ENCODE measurements at places on chromosomes 11 and 22. TPM values are rescaled to one million over a fixed set of nuclear protein-coding genes. Genes with fewer than 3 reads are reported as not detected.
A peak's percentile ranks its signal among the peaks of the same experiment; 100 is the strongest.

DNA sequence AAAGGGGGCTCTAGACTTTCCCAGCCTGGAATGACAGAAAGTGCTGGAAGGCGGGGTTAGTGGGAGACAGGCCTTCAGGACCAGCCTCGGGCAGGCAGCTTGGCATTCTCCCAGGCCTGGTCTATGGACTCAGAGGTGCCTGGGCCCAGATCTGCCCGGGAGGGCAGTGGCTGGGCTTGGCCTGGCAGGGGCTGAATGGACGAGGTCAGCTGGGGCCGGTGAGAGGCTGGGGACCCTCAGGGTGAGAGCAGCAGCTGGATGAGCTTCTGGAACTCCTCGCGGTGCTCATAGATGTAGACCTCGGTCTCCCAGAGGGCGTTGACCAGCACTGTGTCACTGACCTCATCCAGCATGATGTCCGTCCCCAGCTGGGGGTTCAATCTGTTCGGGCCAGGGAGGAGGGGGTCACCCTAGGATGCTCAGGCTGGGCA is 1.5 kb upstream of the BAIAP2L2 start:
- no peaks in the 10 kb centered on the region for H3K27me3 ChIP-seq
- no peak for DNase-seq
- H3K36me3 ChIP-seq: no peaks in the 10 kb centered on the region
- H3K27ac ChIP-seq: no peak overlapping the region
- H3K4me3 ChIP-seq: no peak overlapping the region

- no peak overlapping the region for H3K27ac ChIP-seq
- H3K4me3 ChIP-seq: no peak overlapping the region
- H3K4me1 ChIP-seq: no peaks in the 10 kb centered on the region
- no peaks in the 10 kb centered on the region for H3K27me3 ChIP-seq
- DNase-seq: no peak
Measured at GRCh38 chr11:31903225-31904074, 92.3 kb upstream of the PAX6 start.

DNA sequence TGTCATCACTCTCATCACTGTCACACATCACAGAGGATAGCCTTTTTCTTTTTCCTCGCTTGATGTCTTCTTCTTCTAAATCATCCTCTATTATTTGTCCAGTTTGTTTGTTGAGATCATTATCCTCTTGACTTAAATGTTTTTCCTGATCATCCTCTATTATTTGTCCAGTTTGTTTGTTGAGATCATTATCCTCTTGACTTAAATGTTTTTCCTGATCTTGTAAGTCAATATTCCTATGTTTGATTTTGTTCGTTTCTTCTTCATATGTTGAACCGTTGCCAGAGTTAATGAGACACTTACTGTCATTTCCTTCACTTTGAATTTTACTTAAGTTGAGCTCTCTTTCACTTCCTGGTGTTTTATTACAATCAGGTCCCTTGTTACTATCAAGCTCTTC is 5.6 kb downstream of the CCDC82 start:
- DNase-seq: no peak
- H3K4me1 ChIP-seq: peaks cover 24% of the 10 kb centered on the region
- no peaks in the 10 kb centered on the region for H3K27me3 ChIP-seq

Gene LARGE2
- 12.2 TPM for total RNA-seq

Gene PATE1
- total RNA-seq: not detected

GRCh38 chr11:128392259-128392658 is 195.1 kb downstream of the ETS1 start:
- no peaks in the 10 kb centered on the region for H3K27me3 ChIP-seq
- H3K36me3 ChIP-seq: no peaks in the 10 kb centered on the region
- H3K27ac ChIP-seq: no peak overlapping the region
- DNase-seq: no peak

DNA sequence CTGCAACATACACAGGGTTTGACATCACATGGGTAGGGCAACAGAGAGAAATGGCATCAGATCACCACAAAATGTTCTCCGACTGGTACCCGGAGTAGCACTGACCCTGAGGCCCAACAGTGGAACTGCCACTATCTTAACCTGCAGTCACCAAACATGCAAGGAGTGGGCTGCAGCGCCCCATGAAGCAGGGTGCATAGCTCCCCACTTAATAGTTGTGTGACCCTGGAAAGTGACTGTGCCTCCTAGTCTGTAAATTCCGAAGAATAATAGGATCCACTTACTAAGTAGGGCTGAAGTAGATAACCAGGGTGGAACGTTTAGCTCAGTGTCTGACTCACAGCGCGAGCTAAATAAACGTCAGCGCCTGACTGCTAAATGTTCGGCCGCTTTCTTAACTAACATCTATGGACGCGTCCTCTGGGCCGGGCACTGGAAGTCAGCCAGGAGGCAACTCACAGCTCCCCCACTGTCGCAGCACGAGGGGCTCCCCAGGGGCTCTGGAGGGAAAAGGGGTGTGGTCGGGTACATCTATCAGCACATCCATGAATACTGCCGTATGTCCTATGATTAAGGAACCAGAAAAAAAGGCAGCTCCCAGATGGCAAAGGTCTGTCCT is 777 bp downstream of the LTO1 start:
- no peaks in the 10 kb centered on the region for H3K27me3 ChIP-seq
- H3K4me1 ChIP-seq: peaks cover 26% of the 10 kb centered on the region
- no peak for DNase-seq

Gene ROBO4
- 21.4 TPM for total RNA-seq

GRCh38 chr11:57476047-57476756 is 15.9 kb downstream of the RTN4RL2 start:
- no peak overlapping the region for H3K4me3 ChIP-seq
- peak overlapping the region; percentile 71 for H3K27ac ChIP-seq
- peak; percentile 60 for DNase-seq
- H3K4me1 ChIP-seq: peaks cover 41% of the 10 kb centered on the region
- no peaks in the 10 kb centered on the region for H3K36me3 ChIP-seq
- H3K27me3 ChIP-seq: no peaks in the 10 kb centered on the region

DNA sequence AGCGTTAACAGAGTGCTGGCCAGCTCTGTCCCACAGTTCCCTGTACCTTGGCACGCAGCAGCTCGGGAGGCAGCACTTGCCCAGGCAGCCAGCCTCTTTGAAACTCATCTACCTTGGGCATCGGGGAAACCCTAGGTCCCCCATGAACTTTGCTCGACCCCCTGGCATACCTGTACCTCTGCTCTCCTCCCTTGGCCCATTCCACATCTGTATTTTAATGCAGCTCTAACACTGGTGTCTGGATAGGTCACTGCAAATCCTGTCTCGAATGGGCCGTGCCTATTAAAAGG is 304.1 kb downstream of the TBC1D22A start:
- H3K4me3 ChIP-seq: no peak overlapping the region
- H3K27me3 ChIP-seq: no peaks in the 10 kb centered on the region
- H3K36me3 ChIP-seq: no peaks in the 10 kb centered on the region
- DNase-seq: no peak
- peak overlapping the region; percentile 40 for H3K27ac ChIP-seq
- H3K4me1 ChIP-seq: peaks cover 12% of the 10 kb centered on the region

Gene FOSL1
- total RNA-seq: 0.52 TPM

DNA sequence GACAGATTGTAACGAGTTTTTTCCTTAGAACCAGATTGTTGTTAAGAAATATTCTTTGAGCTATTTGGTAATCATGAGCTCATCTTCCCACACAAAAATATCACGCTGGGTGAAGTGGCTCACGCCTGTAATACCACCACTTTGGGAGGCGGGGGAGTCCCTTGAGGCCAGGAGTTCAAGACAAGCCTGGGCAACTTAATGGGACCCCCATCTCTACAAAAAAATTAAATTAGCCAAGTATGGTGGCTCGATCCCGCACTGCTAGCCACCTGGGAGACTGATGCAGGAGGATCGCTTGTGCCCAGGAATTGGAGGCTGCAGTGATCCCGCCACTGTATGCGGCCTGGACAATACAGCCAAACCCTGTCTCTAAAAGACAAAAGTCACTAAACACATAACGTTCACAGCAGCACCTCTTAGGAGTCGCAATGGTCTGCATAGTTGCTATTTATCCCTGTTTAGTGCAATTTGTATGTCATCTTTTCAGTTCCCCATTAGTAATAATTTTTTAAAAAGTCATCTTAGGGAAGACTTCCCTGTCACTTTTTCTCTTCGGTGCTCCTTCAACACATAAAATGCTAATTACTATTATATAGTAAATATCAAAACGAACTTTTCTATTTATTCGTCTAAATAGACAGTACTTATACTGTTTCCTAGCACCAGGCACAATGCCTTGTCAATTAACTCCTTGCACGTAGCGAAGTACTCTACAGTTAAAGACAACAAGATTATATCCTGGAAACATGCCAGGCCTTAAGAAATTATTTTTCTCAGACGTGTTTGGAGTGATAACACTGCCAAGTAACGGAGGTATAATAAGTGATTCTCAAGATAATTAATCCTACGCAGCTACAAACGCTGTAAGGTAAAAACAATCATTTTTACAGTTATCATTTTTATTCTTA is 1.1 kb downstream of the ST13 start:
- peak overlapping the region; percentile 98 for H3K27ac ChIP-seq
- H3K4me1 ChIP-seq: peaks cover 58% of the 10 kb centered on the region
- H3K4me3 ChIP-seq: peak overlapping the region; percentile 88
- no peaks in the 10 kb centered on the region for H3K27me3 ChIP-seq
- no peaks in the 10 kb centered on the region for H3K36me3 ChIP-seq

Gene ZP1
- total RNA-seq: not detected

Gene ZMAT5
- 9.1 TPM for total RNA-seq

Gene TIGD3
- total RNA-seq: not detected

Gene OR8G1
- not detected for total RNA-seq

- no peak overlapping the region for H3K27ac ChIP-seq
- H3K27me3 ChIP-seq: no peaks in the 10 kb centered on the region
- no peak for DNase-seq
- H3K36me3 ChIP-seq: no peaks in the 10 kb centered on the region
- peaks cover 11% of the 10 kb centered on the region for H3K4me1 ChIP-seq
- no peak overlapping the region for H3K4me3 ChIP-seq
Measured at GRCh38 chr11:102926517-102926916, 29.0 kb downstream of the MMP13 start.

- H3K4me1 ChIP-seq: no peaks in the 10 kb centered on the region
Measured at GRCh38 chr11:105298630-105299029, 159.1 kb upstream of the CARD18 start.

Gene P4HA3
- total RNA-seq: not detected

DNA sequence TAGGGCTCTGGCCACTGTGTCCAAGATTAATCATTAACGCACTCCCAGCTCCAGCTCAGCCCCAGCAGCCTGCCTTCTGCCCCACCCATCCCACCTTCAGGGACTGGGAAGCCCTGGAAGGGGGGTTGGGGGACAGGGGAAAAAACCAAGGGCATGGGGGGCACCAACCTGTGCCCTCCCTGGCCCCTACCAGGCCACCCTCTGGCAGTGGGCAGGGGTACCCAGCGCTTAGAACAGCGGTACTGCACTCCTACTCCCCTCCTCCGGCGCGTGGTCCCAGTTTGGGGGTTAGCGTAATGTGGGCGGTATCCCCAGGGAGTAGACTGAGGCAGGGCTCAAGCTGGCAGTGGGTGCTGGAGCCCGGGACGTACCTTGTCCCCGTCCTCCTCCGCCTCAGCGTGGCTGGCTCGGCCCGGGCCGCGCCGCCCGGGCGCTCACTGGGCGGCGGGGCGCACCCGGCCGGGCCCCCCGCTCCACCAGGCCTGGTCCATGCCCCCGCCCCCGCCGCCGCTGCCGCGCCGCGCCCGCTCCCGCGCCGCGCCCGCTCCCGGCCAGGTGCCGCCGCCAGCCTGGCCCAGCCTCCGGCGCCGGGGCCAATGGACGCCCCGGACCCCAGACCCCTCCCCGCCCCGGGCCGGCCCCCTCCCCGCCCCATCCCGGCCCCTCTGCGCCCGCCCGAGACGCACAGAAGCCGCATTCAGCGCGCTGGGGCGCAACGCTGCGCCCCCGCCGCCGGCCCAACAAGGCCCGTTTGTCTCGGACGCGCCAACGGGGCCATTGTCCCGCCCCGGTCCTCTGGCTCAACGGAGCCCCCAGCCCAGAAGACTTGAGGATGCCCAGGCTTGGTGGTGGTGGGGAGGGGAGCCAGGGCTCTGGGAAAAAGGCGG is at the start of gene GAL3ST1:
Gene GAL3ST1 (minus strand): TSS at position 571 of the 887 bp plus-strand sequence. CDS start 17,273 bp downstream, outside the sequence.
- H3K27ac ChIP-seq: peak within 1 kb of the TSS; percentile 83
- no peaks in the 10 kb centered on the region for H3K27me3 ChIP-seq
- DNase-seq: peak; percentile 75
- H3K4me3 ChIP-seq: peak within 1 kb of the TSS; percentile 35
- peaks cover 43% of the 10 kb centered on the region for H3K4me1 ChIP-seq

DNA sequence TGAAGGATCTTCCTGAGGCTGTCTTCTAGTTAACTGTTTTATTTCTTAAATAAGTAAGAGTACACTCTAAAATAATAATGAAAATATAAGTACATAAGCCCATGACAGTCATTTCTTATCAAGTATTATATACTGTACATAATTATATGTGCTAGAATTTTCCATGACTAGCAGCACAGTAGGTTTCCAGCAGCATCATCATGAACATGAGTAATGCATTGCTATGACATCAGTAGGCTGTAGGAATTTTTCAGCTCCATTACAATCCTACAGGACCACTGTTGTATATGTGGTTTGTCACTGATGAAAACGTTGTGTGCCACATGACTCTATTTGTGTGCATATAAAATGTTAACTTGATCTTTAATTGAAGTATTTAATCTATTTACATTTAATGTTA is 22.0 kb downstream of the ZNF202 start:
- H3K27me3 ChIP-seq: no peaks in the 10 kb centered on the region
- H3K4me1 ChIP-seq: no peaks in the 10 kb centered on the region
- no peaks in the 10 kb centered on the region for H3K36me3 ChIP-seq
- H3K4me3 ChIP-seq: no peak overlapping the region
- no peak overlapping the region for H3K27ac ChIP-seq
- DNase-seq: no peak

All from body of pancreas (tissue), 4 donors.